ENCODE measurements at places on chromosomes 11 and 22.

GRCh38 chr11:94746721-94747120 is 21.4 kb upstream of the AMOTL1 start:
- DNase-seq: no peak

DNA sequence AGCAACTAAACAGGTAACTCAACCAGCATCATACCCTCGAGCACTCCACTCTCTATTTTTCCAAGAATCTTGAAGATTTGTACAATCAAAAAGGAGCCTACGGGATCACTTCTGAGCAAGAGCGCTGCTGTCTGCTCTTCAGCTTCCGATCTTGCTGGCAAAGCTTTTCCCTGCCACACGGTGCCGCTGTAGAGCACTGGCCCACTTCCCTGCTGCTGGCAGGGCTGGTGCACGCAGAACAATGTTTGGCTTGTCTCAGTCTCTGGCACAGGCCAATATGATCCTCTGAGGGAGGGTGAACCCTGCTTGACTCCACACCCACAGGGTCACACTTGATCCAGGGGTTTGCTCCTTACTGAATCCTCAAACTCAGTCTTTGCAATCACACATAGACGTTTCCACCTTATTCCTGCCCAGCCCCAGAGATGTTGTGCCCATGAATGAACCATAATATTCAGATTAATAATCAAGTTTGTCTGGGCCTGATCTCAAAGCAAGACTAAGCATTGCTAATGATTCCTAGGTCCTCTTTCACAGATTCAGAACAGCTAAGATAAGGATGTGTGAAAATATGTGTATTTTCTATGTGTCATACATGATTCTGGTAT is 536.6 kb downstream of the SOX6 start:
- peak; percentile 62 for DNase-seq

- no peak for DNase-seq
Measured at GRCh38 chr11:13261591-13262061, 16.0 kb upstream of the BMAL1 start.

GRCh38 chr11:129703846-129704245 is 111.8 kb upstream of the TMEM45B start:
- DNase-seq: no peak

DNA sequence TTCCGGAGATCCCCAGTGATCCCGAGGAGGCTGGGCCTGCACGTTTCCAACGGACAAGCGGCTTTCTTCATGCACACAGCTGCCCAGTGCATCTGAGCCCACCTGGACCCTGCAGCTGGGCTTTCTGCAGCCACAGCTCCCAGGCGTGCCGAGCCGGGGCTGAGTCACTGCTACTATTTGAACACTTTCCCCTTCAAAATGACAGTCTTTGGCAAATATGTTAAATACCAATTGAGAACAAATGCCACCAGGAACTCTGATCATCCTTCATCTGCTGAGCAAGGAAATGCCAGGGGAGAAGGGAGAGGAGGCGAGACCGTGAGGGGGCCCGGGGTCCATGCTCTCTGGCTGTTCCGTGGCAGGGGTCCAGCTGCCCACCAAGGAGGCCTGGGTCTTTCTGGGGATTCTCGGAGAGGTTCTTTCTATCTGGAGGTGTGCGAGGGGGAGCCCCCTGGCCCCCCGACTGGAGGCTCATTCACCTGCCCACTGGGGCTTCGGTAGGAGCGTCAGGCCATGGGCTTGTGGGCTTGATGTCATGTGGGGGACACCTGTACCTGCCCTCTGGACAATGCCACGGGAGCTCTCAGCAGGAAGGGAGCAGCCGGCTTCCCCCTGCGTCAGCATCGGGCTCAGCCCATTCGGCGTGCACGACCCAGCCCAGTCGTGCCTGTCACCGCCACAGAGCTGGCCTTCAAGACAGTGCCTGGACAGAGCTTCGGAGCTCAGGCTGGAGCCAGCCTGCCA is 159.6 kb downstream of the CTTN start:
- DNase-seq: no peak

DNA sequence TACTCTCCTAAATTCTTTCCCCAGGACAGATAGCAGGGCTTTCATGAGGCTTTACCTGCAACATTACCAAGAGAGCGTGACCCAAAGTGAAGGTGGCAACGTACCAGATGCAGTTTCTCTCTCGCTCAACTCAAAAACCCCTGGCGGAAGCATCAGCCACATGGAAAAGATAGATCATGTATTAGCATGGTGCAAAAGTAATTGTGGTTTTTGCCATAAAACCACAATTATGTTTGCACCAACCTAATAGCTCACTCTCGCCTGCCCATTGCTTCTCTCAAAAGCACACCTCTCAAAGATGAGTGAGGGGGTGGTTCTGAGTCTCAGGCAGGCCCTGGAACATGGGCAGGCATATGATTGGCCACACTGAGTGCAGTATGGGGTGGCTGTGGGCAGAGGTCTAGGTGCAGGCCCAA is 7.0 kb downstream of the MS4A6A start:
- DNase-seq: no peak

DNA sequence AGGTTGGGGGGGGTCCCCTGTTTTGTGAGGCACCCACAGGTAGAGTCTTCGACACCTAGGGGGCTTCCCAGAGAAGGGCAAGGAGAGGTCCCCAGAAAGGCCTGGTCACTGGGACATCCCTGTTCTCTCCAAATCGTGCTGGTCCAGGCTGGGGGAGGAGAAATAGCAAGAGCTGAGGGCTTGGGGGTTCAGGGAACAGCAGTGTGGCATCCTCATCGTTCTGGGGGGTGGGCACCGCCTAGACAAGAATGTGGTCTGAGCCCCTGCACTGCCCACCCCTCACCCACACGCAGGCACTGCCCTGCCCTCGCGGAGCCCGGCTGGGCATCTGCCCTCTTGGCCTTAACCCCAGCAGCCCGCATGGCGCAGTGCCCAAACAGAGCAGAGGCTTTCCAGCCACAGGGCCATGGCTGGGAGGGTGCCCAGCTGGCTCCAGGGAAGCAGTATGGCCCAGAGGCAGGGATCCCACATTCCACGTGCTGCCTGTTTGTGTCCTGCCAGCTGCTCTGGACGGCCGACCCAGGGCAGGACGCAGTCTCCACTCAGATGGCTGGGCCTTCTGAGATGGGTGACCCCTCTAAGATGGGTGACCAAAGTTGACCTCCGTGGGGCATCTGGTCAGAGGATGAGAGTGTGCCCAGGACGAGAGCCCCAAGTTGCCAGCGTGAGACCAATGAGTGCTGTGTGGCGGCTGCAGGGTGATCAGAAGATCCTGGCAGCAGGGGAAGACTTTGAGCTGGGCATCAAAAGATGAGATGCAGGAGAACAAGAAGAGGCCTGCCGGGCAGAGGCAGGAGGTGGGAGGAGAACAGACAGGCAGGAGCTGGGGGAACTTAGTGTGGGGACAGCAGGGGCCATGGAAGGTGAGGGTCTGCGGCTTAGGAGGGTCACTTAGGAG is 14.4 kb downstream of the SCARF2 start:
- no peak for DNase-seq

DNA sequence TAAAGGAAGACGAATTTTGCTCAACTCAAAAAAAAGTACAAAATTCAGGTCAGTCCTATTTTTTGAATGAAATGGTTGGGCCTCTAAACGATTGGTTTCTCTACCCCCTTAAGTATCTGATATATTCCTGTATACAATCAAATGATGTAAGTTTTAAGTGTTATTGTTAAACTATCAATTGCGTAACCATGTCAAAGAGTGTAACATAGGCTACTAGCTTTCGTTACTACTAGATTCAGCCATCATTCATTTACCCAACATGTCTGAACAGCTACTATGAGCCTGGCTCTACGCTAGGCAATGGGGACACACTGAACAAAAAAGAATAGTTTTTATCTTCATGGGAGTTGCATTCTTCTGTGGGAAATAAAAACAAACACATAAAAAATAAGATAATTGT is 3.3 kb downstream of the RAB6A start:
- DNase-seq: no peak

GRCh38 chr11:1121813-1122663 is 35.7 kb upstream of the MUC5AC start:
- no peak for DNase-seq

- no peak for DNase-seq
Measured at GRCh38 chr11:3134651-3135480, 30.2 kb downstream of the OSBPL5 start.

DNA sequence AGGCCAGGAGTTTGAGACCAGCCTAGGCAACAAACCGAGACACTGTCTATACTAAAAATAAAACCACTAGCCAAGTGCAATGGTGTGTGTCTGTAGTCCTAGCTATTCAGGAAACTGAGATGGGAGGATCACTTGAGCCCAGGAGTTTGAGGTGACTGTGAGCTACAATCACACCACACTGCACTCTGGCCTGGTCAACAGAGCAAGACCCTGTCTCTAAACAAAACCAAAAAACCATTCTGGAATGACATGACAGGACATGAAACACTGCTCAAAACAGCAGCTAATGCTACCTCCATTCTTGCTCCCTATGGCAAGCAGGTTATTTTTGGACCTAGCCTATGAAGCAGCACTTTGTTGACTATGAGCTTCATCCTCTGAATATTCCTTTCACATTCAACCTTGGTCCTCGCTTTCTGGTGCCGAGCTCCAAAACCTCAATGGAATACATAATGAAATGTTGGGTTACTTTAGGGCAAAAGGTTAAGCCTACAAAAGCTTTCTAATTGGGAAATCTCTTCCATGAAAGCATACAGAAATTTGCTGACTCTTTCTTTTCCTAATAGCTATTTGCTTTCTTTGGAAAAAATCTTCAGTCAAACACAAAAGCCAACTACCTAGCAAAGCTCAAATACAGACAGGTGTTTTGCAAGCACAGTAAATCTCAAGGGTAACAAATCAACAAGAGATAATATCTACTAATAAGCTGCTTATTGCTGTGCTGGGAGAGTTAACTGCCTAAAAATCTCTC is 21.1 kb downstream of the SIK3 start:
- peak; percentile 14 for DNase-seq

GRCh38 chr22:29302402-29302680 is 4.1 kb upstream of the GAS2L1 start:
- DNase-seq: no peak

DNA sequence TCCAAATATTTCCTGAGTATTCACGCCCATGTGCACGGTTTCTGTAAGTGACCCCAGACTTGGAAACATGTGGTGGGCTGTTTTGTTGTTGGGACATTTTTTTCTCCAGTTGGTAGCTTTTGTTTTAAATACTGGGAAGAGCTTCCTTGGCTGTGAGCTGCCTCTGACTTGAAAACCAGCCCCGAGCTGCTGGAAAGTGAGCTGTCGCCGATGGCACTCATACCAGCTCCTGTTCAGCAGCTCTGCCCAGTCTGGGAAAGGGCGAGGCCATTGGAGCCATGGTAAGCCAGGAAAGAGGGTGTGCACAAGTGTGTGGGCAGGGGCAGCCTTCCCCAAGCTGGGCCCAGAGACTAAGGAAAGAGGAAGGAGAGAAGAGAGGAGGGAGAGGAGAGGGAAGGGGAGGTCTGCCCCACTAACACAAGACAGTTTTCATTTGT is 3.2 kb upstream of the FLI1 start:
- DNase-seq: no peak

DNA sequence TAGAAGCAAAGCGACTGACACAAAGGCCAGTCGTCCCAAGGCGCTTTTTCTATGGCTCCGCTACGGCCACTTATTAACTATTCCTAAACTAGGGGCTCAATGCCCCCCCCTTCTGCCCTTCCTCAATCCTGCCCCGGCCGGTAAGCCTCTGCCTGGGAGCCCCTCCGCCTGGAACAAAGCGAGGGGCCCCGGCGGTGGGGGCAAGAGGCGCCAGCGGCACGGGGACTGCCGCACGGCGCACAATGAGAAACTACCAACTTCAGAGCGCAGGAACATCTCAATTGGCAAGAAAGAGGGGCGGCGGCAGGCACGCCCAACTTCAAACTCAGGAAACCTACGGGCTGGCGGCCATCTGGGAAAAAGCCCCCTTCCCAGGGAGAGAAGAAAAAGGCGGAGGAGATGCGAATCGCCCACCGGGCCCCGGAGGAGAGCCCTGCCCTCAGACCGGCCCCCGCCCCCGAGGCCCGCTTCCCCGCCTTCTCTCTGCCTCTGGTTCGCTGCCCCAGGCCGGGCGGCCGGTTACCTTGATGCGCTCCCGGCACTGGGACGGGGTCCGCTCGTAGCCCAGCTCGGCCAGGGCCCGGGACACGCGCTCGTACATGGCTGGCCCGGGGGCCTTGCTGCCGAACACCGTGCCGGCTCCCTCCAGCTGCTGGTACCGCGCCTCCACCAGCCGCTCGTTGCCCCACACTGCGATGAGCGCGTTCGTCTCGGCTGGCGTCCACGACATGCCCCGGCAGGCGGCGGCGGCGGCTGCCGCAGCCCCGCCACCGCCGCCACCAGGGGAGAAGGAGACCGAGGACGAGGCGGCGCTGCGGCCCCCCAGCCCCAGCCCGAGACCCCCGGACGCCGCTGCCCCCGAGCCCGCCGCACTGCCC is 619 bp downstream of the MSANTD2 start:
- DNase-seq: peak; percentile 33

- no peak for DNase-seq
Measured at GRCh38 chr11:19789835-19790710, 77.4 kb downstream of the NAV2 start.

GRCh38 chr11:92861634-92862033 is 107.8 kb upstream of the MTNR1B start:
- DNase-seq: no peak

DNA sequence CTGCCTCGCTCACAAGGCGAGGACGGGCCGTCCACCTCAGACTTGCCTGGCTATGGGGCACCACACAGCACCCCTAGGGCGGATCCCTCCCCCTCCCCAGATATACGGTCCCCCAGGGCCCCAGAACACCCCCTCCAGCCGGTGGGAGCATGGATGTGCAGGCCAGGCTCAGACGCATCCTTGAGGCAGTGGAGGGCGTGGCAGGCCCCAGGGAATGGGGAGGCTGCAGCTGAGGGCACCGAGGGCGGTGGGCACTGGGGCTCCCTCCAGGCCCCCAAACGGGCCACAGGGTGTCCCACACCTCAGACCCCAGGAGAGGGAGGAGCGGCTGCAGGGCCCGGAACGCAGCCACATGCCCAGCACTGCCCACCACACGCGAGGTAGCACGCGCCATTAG is 12.1 kb downstream of the TTLL8 start:
- DNase-seq: no peak

- no peak for DNase-seq
Measured at GRCh38 chr11:15217416-15217815, 102.7 kb downstream of the INSC start.

DNA sequence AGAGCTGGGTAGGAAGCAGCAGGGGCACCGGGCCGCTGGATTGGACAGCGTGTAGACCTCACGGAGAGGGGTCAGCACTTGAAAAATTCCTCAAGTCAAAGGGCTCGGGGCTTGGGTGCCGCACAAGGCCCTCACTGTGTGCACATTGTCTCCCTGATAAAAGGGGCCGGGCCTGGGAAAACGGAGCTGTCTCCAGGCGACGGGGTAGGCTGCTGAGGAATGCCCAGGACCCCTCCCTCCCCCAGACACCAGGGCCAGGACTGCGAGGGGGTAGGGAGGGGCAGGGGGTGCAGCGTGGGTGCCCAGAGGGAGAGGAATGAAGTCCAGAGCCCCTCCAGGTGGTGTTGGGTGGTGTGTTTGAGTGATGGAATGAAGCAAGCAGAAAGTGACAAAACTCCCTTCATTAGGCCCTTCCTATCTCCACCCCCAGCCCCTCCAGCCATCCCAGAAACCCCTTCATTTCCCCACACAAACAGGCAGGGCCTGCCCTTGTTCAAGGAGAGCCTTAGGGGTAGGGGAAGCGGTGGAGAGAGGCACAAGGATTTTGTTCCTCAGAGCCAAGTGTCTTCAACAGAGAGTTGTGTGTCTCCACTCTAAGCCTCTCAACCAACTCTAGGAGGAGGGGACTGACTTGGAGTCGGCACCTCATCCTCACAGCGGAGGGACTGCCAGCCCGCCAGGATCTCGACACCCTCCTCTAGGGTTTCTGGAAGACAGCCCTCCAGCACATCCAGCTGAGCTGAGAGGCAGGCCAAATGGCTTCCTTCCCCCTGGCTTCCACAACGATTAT is 63.9 kb downstream of the SYN3 start:
- DNase-seq: no peak

- DNase-seq: no peak
Measured at GRCh38 chr11:95593111-95593510, 196.5 kb downstream of the FAM76B start.

All from NCI-H82 (cell line).